ENCODE measurements at places on chromosomes 7 and 10.

GRCh38 chr7:93914581-93915066 lies 6.9 kb upstream of the GNG11 start:
- no peak for DNase-seq

- DNase-seq, result no peak
Measured at GRCh38 chr10:124998624-124999291, 56.8 kb downstream of the ZRANB1 start.

GRCh38 chr7:130154501-130155317 lies 50.5 kb downstream of the TMEM209 start:
- no peak for DNase-seq

- no peak for DNase-seq
Measured at GRCh38 chr10:88038268-88038667, 174.8 kb downstream of the PTEN start.

- DNase-seq, result no peak
Measured at GRCh38 chr10:69359148-69359547, 57.6 kb downstream of the TACR2 start.

- DNase-seq, result no peak
Measured at GRCh38 chr10:63441404-63441803, 24.4 kb downstream of the JMJD1C start.

GRCh38 chr10:6055929-6056328 lies 6.2 kb downstream of the IL2RA start:
- no peak for DNase-seq

DNA sequence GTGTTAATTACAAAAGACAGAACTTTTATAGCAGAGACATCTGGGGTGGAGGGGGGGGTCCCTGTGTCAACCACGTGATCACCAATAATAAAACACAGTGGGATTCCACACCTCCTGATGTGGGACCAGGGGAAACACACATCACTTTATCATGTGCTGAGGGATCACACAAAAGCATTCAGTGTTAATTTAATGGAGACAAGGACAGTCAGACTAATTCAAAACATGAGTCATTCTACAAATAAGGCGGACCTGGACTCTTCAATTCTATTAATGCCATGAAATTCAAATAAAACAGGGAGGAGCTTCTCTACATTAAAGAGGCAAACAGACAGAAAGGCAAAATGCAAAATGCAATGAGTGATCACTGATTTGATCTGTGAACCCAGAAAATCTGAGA lies 67.3 kb upstream of the PFKP start:
- DNase-seq, result no peak

DNA sequence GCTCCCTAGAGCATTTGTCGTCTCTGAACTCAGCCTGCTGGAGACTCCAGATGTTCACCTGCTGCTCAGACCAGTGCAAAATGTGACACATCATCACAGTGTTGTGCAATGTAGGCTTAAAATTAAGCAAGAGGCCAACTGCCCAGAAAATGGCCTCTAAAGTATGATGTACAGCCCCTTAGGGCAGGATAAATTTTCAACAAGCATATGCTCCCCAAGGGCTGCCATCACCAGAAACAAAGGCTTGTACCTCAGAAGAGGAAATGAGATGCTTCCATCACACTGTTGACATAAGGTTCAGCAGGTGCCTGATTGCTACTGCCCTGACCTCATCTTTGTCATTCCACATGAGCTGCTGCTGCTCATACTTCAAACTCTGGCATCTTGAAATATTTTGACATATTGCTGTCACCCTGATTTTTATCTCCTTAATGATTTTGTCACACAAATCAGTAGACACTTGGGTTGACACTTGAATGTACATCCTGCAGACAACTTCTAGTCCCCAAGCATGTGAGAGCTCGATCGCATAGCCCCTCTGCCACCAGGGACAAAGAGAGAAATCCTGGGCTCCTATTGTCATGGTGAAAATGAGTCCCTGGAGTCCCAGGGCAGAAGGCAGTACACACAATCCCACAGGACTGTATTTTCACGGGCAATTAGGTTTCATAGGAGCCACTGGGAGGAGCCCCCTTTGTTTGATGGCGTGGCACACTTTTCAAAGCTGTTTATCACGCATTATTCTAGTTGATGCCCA lies 219.7 kb upstream of the STK17A start:
- no peak for DNase-seq

DNA sequence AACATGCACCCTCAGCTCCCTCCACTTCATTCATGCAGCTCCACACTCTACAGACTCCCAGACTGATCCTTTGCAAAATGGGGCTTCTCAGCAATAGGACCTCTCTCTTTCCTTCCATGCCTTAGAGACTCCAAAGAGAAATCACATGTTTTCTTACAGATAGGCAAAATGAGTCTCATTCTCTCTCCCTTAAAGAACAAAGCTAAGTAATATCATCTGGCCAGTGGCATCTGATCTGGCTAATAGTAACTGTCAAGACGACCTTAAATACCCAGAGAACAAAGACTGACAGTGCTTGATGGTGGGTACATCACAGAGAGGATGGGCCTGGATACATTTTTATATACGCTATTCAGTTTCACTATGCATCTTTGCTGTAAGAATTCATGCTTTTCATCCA lies 43.1 kb upstream of the CALD1 start:
- no peak for DNase-seq

DNA sequence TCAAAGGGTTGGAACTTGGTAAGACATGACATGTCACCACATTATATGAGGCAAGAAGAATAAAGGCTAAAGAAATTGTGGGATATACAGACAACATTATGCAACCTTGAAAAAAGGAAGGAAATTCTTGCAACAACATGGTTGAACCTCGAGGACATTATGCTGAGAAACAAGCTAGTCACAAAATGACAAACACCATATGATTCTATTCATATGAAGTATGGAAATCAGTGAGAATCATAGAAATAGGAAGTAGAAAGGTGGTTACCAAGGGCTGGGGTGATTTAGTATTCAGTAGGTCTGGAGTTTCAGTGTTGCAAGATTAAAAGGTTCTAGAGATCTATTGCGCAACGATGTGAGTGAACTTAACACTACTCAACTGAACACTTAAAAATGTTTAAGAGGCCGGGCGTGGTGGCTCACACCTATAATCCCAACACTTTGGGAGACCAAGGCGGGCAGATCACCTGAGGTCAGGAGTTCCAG lies 126.9 kb upstream of the TBX20 start:
- DNase-seq, result peak; percentile 9

DNA sequence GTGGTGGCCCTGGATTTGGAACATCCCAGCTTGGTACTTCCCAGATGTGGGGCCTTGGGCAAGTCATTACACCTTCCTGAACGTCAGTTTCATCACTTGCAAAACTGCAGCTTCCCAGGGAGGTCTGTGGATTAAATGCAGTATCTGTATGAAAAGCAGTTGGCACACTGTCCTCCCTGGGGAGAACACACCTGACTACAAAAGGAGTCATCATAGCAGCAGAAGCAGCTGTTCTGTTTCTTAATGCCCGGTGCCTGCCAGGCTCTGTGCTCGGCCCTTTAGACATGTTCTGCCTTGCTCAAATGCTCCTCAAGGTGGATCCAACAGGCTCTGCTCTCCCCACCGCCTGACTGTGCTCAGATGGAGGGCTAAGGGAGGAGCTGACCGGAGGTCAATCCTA lies 31.0 kb downstream of the CDCA7L start:
- no peak for DNase-seq

- no peak for DNase-seq
Measured at GRCh38 chr7:95095259-95095965, 188.0 kb downstream of the PPP1R9A start.
